CD4-positive, alpha-beta T cell (primary cell): ENCODE measurements at places on chromosomes 4 and X. TPM values are rescaled to one million over a fixed set of nuclear protein-coding genes. Genes with fewer than 3 reads are reported as not detected.

Gene RAB39B
- total RNA-seq: 5.6 TPM

DNA sequence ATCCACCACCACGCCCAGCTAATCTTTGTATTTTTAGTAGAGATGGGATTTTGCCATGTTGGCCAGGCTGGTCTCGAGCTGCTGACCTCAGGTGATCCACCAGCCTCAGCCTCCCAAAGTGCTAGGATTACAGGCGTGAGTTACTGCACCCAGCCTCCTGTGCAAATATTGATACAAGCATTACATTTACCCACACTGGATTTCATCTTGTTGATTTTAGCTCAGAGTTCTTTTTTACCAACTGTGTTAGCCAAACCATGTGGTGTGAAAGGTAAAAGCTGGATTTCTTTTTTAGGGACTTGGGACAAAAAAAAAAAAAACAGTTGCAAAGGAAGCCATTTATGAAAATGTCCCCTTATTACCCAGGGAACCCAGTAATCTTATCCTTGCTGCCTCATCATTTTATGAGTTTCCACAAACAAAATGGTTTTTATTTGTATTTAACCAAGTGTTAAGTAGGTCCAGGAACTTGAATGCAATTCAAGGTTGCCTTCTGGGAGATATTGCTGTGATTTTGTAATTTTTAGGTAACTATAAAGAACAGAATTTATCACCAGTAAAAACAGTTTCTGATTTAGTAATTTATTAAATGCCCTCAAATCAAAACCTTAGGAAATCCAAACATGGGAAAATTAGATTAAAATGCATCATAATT lies 202.5 kb downstream of the PALLD start:
- no peaks in the 10 kb centered on the region for H3K27me3 ChIP-seq
- H3K4me3 ChIP-seq: no peak overlapping the region
- no peaks in the 10 kb centered on the region for H3K36me3 ChIP-seq
- no peak for DNase-seq
- H3K4me1 ChIP-seq: no peaks in the 10 kb centered on the region

- no peak for DNase-seq
- no peak overlapping the region for H3K4me3 ChIP-seq
- H3K36me3 ChIP-seq: no peaks in the 10 kb centered on the region
- H3K27me3 ChIP-seq: peaks cover 2% of the 10 kb centered on the region
Observed at GRCh38 chr4:186019269-186019668, 49.7 kb upstream of the TLR3 start.

GRCh38 chrX:41449615-41450014 lies 2.5 kb downstream of the NYX start:
- H3K4me1 ChIP-seq: no peaks in the 10 kb centered on the region
- no peak for DNase-seq
- H3K4me3 ChIP-seq: no peak overlapping the region
- no peaks in the 10 kb centered on the region for H3K36me3 ChIP-seq
- H3K27me3 ChIP-seq: no peaks in the 10 kb centered on the region

DNA sequence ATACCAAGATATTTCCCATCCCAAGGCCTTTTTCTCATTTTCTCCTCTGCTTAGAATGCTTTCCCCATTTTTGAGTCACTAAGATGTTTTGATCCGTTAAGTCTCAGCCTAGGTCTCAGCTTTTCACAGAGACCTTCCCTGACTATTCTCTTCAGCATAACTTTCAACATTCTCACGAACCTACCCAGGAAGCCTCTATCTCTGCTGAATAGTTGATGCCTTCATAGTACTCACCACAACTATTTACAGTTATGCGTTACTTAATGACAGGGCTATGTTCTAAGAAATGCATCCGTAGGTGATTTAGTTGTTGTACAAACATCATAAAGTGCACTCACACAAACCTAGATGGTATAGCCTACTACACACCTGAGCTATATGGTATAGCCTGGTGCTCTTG lies 64.5 kb downstream of the ARL9 start:
- no peaks in the 10 kb centered on the region for H3K4me1 ChIP-seq
- H3K27me3 ChIP-seq: peaks cover 4% of the 10 kb centered on the region
- DNase-seq: no peak
- no peak overlapping the region for H3K4me3 ChIP-seq

DNA sequence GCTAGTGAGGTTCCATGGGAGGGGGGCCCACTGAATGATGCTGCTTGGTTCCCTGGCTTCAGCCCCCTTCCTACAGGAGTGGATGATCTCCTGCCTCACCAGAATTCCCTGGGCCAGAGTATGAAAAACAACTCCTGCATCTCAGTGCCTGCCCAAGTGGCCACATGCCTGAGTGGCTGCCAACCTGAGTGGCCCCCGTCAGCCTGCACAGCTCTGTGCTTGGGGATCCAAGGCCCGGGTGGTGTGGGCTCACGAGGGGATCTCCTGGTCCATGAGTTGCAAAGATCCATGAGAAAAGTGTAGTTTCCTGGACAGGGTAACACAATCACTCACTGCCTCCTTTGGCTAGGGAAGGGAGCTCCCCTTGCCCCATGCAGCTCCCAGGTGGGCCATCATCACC lies 17.1 kb downstream of the STPG2 start:
- H3K27ac ChIP-seq: no peak overlapping the region
- H3K4me3 ChIP-seq: no peak overlapping the region
- H3K4me1 ChIP-seq: no peaks in the 10 kb centered on the region
- no peak for DNase-seq
- H3K36me3 ChIP-seq: no peaks in the 10 kb centered on the region

GRCh38 chrX:133412246-133412645 lies 3.0 kb downstream of the GPC4 start:
- H3K27ac ChIP-seq: no peak overlapping the region
- DNase-seq: no peak
- H3K36me3 ChIP-seq: no peaks in the 10 kb centered on the region
- H3K4me1 ChIP-seq: no peaks in the 10 kb centered on the region

- H3K36me3 ChIP-seq: no peaks in the 10 kb centered on the region
- DNase-seq: no peak
- H3K27me3 ChIP-seq: no peaks in the 10 kb centered on the region
- H3K4me1 ChIP-seq: peaks cover 18% of the 10 kb centered on the region
- H3K4me3 ChIP-seq: no peak overlapping the region
Observed at GRCh38 chr4:7845493-7846128, 94.0 kb downstream of the AFAP1 start.

DNA sequence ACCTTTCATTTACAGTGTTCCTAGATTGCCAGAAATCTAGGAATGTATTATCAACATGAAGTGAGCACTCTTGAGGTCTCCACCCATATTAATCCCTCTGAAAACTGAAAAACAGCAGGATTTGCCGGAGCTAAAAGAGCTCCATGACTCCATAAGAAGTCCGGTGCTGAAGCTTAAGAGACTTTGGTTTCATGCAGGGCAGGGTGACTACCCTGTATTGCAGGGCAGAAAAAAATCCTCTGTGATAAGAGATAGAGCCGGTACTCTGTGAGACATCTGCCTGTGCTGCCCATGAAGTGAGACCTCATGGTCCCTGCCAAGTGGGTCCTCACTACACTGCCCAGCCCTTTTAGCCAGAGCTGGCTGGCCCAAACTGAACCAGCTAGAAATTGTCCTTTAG lies 127.2 kb upstream of the NPY2R start:
- H3K36me3 ChIP-seq: no peaks in the 10 kb centered on the region
- H3K27ac ChIP-seq: no peak overlapping the region
- H3K4me1 ChIP-seq: no peaks in the 10 kb centered on the region

DNA sequence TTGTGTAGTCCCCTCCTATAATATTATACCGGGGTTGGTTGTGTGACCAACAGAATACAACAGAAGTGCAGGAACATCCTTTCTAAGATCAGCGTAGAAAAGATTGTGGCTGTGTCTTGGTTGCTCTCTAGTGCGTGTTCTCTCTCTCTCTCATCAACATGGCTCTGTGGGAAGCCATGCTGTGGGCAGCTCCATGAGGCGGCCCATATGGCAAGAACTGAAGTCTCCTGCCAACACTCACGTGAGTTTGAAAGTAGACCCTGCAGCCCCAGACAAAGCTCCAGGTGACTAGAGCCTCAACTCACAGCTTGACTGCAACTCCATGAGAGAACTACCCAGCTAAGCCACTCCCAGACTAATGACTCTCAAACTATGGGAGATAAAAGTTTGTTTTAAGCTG lies 118.7 kb downstream of the TSPAN5 start:
- peaks cover 2% of the 10 kb centered on the region for H3K36me3 ChIP-seq
- no peaks in the 10 kb centered on the region for H3K27me3 ChIP-seq
- no peak overlapping the region for H3K27ac ChIP-seq
- H3K4me3 ChIP-seq: no peak overlapping the region
- H3K4me1 ChIP-seq: peaks cover under 1% of the 10 kb centered on the region
